ENCODE measurements at places on chromosomes 2 and 18. TPM values are rescaled to one million over a fixed set of nuclear protein-coding genes. Genes with fewer than 3 reads are reported as not detected.

GRCh38 chr2:118221536-118222272 lies 133.4 kb downstream of the INSIG2 start:
- no peaks in the 10 kb centered on the region for H3K4me1 ChIP-seq
- no peaks in the 10 kb centered on the region for H3K36me3 ChIP-seq
- no peaks in the 10 kb centered on the region for H3K27me3 ChIP-seq
- H3K27ac ChIP-seq, result no peak overlapping the region
- H3K4me3 ChIP-seq, result no peak overlapping the region
- no peak for DNase-seq

DNA sequence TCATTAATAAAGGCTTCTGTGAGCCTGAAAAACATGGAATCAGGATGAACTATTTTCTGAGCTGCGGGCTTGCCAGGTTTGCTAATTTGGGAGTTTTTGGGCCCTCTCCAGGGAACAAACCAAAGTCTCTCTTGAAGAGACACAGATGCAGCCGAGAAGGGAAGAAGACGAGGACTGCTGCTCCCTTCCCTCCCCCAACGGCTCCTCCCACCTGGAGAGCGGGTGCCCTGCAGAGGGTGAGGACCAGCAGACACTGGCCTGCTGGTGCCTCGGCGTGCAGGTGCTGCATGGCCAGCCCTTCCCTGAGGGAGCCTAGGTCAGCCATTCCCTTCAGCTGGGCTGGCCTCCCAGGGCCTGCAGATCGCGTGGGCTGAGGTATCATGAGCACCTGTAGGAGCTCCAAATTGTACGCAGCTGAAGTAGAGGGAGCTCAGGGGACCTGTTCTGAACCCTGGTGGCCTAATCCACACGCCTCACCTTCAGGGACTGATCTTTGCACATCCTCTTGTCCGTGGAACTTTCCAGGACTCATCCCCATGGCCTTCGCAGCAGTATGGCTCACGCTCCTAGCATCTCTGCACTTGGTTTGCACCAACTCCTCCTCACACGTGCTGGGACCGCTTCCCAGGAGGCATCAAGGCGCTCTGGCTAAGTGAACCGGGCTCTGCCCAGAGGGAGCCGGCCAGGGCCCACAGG lies 19.5 kb downstream of the EMX1 start:
- DNase-seq, result peak; percentile 57
- no peaks in the 10 kb centered on the region for H3K36me3 ChIP-seq
- H3K4me3 ChIP-seq, result no peak overlapping the region
- no peak overlapping the region for H3K27ac ChIP-seq

- peak overlapping the region; percentile 86 for H3K4me3 ChIP-seq
- no peaks in the 10 kb centered on the region for H3K36me3 ChIP-seq
- peaks cover 5% of the 10 kb centered on the region for H3K4me1 ChIP-seq
Observed at GRCh38 chr18:50880119-50880465, 1.2 kb downstream of the ME2 start.

GRCh38 chr2:218781691-218782527 lies at the start of gene CYP27A1:
Gene CYP27A1, plus strand, starts transcription at chr2:218782147. Its CDS starts 36 bp downstream, at chr2:218782183.
- DNase-seq, result peak; percentile 79
- peaks cover 3% of the 10 kb centered on the region for H3K4me1 ChIP-seq
- H3K27ac ChIP-seq, result peak within 1 kb of the TSS; percentile 75
- no peaks in the 10 kb centered on the region for H3K36me3 ChIP-seq
- H3K4me3 ChIP-seq, result peak within 1 kb of the TSS; percentile 73

EVA1A gene
- polyA plus RNA-seq, result 6.0 TPM

All from aorta (tissue), 5 donors.